Activated CD8-positive, alpha-beta memory T cell treated with anti-CD3 and anti-CD28 coated beads for 4 hours (primary cell): ENCODE measurements at places on chromosomes 5 and 9.
A peak's percentile ranks its signal among the peaks of the same experiment; 100 is the strongest.

DNA sequence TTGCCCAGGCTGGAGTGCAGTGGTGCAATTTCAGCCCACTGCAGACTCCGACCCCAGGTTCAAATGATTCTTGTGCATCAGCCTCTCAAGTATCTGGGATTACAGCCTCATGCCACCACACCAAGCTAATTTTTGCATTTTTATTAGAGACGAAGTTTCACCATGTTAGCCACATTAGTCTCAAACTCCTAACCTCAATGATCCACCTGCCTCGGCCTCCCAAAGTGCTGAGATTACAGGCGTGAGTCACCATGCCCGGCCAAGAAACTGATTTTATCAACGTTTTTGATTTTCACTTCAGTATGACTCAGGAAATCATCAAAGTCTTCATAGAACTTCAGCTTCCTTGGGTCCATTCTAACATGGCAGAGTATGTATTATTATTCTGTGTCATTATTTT lies 125.4 kb downstream of the GABRG2 start:
- no peak for DNase-seq

DNA sequence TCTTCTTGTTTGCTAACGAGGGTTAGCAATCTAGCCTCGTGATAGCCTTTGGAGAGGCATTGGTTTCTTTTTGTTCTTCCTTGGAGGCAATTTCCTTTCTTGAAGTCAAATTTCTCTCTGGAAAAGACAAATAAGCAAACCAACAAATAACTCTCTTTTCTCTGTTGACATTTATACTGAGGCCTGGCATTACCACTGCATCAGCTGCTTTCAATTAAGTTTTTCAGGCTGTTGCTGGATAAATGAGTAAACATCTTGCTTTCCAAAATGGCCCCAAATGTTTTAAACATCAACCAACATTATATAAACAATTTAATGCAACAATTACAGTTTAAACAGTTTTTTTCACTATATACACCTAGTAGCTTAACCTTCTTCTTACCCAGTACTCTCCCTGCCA lies 264.4 kb downstream of the HTR1A start:
- no peak for DNase-seq

GRCh38 chr9:127572961-127573721 lies 38.9 kb upstream of the STXBP1 start:
- no peak for DNase-seq

- DNase-seq, result no peak
Observed at GRCh38 chr5:42760426-42760825, 3.8 kb downstream of the CCDC152 start.

GRCh38 chr9:9792144-9792857 lies 820.5 kb downstream of the PTPRD start:
- DNase-seq, result no peak

DNA sequence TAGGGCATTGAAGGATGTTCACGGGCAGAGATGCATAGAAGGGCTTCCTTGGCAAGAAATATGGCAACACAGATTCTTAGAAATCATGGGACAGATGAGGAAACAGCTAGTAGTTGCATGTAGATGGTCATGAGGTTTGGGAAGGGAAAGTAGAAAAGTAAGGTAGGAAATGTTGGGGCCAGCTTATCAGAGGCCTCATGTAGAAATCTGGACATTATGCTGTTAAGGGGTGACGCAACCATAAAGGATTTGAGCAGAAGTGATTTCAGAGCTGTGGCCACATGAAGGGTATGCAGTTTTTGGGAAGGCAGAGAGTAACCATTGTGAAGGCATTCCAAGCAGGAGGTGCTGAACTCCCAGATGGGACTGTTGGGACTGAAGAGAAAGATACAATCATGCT lies 224.0 kb downstream of the ARHGAP26 start:
- no peak for DNase-seq

DNA sequence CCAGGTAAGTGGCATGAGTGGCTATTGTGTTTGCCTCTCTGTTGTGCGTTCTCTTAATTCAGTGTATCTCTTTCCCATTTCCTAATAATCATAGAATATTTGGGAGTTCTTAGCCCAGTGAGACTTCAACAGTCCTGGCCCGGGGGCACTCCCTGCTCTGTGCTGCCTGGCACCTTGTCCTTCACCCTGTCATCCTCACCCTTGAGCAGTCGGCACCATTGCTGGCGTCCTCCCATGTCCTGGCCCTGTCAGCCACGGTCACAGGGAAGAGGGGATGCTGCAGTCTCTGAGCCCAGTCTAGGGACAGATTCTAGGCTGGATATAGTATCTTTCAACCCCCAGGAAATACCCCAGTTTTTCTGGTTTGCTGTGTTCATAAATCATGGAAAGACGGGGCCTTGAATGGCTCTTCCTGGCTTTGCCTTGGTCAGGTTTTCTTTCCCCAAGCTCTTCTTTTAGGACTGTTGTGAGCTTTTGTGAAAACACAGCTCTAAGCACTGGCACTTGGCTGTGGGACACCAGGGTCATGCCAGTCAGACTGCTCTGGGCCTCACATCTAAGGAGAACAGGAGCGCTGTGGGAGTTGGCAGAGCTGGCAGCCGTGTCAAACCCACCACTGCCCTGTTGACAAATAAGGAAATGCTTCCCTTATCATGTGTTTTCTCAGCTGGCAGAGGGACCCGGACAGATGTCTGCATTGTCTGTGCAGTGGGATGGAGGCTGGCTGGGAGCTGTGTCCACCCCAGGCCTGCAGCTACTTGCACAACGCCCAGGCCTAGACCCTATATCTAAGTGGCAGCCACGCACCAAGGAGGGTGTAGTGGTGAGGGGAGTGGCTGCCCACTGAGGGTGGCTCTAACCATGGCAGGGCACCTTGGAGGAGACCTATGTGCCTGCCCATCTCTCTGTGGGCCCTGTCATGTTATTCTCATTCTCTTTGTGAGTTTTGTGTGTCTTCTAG lies 378.6 kb downstream of the ICE1 start:
- no peak for DNase-seq

GRCh38 chr5:168215646-168216045 lies 75.8 kb upstream of the WWC1 start:
- DNase-seq, result no peak

DNA sequence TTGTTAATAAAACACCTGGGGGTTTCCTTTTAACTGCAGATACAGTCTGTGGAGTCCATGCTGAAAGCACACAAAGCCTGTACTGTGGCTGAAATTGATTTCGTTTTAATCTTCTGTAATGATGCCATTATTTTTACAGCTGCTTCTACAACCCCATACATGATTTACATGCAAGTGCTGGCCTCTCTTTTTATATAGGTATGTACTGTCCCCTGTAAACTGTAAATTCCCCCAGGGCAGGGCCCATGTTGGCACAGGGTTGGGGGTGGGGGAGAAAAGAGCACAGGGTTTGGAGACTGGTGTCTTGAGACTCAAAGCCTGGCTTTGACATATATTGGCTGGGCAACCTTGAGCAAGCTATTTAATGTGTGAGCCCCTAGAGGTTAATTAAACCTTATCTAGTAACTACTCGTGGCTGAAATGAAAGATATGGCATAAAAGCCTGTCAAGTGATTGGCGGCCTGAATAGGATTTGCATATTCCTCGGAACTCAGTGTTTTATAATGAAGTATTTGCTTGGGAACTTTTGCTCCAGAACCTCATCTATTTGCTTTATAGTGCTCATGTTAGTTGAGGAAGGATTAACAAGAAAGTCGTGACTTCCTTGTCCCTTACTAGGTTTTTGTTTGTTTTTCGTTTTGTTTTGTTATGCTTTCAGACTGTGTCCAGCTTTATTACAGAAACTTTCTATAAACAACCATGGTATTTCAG lies 34.0 kb downstream of the KLF4 start:
- DNase-seq, result no peak

DNA sequence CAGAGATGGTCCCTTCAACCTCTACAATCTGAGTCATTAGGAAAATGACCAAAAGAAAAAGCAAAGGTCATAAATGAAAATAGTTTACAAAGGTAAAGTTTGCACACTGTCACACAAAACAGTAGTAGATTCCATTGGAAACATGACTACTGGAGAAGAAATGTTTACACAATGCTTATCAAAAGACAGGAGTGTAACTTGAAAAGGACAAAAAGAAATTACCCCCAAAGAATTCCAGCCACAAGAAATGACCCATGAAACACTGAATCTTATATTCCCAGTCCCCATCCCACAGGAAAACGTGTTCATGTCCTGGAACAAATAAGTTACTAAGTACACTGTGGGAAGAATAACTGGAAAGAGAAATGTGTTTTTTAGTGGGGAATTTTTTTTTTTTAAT lies 385.1 kb downstream of the SEMA5A start:
- no peak for DNase-seq

- no peak for DNase-seq
Observed at GRCh38 chr9:86529496-86530275, 175.5 kb upstream of the TUT7 start.

DNA sequence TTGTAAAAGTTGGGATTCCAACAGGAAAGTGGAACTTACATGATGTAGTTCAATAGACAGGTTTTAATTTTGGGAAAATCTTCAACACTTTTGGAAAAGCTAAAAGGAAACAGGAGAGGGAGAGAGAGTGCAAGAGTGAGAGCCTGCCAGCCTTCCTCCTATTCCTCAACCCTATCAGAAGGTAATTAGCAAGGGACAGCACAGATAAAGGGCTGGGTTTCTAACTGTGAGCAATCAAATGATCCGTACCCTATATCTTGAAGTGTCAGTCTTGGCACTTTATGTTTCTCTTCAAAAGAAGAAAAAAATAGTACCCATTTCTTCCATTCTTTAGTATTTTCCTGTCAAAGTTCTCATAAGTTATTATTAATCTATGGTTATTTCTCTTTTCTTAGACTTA lies 79.4 kb downstream of the FER start:
- DNase-seq, result no peak

GRCh38 chr5:149745212-149745942 lies 15.3 kb downstream of the PPARGC1B start:
- DNase-seq, result no peak

DNA sequence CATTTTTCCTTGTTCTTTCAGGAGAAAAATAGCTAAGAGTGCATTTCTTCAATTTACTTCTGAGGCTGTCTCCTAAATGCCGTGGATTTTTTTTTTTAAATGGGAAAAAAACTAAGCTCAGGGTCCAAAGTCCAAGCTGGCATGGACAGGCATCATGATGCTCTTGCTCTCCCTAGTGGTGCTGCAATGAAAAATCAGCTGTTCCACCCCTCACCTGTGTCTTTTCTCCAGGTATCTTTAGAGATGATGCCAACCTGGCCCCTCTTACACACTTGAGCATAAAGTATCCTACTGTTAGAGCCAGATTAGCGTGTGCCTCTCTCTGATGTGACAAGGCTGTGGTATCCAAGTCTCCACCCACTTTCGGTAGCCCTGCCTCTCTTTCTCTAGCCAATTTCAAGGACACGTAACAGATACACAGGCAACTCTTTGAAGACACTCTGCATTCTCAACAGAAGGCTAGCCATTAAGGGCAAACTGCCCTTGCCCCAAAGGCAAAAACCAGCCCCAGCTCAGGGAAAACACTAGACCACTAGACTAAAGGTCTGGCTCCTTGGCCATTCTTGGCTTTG lies 208.8 kb downstream of the SAXO1 start:
- DNase-seq, result no peak

DNA sequence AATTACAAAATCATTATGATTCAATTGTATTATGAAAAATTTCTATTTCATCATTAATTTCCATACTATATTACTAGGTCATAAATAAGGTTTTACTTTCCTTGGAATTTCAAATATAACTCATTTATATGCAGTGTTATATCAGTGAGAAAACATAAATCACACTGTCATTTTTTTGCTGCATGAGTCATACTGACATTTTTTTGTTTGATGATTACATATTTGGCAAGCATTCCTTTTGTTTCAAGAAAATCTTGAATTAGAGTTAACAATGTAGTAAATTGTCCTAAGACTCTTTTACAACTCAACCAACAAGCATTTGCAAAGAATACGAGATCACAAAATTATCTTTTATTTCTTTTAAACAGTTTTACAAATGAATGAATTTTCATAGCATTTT lies 298.4 kb upstream of the SEMA6A start:
- no peak for DNase-seq

DNA sequence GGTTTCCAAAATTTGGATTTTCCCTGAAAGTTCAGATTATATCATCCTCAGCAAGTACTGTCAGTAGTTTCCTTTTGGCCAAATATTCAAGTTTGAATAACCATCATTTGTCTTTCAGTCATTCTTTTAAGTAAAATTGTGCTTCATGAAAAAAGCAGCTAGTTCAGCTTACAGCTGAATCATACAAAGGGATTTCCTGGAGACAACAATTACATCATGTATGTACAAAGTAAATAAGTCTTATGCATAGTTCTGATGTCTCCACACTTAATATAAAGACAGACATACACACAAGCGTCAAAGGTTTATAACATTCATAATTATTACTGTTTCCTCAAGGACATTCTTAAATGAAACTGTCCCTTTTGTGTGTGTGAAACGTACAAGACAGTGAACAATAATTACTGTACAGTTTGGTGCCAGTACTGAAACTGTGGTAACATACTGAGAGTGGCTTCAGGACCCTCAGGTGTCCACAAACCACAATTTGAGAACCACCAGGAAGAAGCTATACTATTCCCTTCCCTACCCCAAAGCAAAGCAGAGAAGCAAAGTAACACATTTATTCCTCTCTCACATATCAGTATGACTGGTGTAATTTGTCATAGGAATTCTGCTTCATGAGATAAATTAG lies 746.6 kb downstream of the TAF11L14 start:
- DNase-seq, result no peak

DNA sequence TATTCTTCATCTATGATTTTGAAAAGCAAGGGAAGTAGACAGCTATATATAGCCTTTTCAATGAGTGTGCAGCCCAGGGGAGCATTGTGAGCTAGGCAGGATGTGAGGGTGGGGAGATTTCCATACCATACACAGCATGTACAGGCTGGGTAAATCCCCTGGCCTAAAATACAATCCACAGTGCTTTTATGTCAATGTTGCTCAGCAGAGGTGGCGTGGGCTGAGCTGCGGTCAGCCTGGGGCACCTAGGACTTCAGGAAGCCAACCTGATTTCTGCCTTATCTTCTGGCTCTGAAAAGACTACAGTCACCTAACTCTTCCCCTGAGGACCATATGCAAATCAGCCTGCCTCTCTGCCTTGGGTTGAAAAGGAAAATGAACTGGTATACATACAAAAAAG lies 6.3 kb upstream of the GARIN3 start:
- peak; percentile 86 for DNase-seq

- DNase-seq, result no peak
Observed at GRCh38 chr9:31034311-31034710, 1350.1 kb upstream of the ACO1 start.

- no peak for DNase-seq
Observed at GRCh38 chr5:50727149-50727496, 60.7 kb downstream of the PARP8 start.

- no peak for DNase-seq
Observed at GRCh38 chr5:159212657-159213462, 3.5 kb upstream of the RNF145 start.

GRCh38 chr5:117425163-117425562 lies 850.5 kb upstream of the SEMA6A start:
- DNase-seq, result no peak
